ENCODE measurements at places on chromosomes 7 and 10.

DNA sequence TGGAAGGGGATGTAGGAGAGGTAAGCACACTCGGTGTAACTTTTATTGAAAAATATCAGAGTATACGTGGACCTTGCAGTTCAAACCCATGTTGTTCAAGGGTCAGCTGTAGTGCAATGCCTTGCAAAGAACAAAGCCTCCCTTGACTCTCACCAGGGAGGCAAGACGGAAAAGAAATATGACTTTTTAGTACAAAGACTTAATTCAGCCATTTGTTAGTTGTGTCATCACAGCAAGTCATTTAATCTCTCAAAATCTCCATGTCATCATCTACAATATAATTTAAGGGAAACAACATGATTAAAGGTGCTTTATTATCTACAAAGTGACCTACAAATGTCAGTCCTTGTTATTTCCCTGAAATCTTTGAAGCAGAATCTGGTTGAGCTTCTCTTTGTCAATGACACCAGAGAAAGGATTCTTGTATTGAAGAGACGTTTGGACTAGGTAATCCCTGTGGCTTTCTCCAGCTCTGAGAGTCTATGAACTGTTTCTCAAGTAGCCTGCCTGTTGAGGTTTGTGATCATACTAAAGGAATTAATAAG is 502.8 kb downstream of the REEP3 start:
- DNase-seq = no peak

DNA sequence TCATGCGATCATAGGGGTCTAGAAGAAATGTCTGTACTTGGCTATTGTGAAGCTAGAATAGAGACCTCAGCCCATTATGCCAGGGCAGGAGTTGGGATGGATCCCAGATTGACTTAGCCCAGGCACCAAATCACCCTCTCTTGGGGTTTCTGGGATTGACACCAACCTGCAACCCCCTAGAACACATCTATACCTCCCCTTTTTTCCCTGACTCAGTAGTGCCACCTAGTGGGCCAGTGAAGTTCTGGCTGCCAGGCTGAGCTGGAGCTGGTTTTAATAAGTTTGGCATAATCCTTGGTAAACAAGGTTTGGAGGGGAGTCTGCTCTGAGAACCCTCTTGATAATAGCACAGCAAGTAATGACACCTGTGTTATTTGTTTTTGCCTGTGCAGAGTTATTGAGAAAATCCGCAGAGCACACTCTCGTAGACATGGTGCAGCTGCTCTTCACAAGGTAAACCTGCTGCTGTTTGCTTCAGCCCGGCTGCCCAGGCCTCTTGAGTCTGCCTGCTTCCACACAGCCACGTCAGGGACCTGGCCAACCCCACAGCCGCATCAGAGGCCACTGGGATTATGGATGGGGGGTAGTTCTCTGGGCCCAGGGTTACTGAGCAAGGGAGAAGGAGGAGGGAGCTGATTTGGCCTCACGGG is 43.3 kb upstream of the NFKB2 start:
- DNase-seq = peak; percentile 78

DNA sequence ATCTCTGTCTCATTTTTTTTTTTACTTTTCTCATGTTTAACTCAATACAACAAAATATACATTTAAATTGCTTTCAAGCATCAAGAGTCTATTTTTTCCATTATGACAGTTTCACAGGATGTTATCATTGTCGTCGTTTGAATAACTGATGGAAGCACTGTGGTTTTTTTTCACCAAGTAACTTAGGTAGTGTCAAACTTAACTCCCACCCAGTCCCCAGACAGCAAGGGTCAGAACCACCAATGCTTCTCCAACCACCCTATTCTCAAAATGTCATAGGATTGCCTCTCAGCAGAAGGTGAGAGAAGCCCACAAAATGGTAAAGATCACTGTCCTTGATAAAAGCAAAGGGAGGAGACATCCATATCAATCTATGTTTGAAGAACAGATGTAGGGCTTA is 339.4 kb downstream of the SFMBT2 start:
- no peak for DNase-seq

DNA sequence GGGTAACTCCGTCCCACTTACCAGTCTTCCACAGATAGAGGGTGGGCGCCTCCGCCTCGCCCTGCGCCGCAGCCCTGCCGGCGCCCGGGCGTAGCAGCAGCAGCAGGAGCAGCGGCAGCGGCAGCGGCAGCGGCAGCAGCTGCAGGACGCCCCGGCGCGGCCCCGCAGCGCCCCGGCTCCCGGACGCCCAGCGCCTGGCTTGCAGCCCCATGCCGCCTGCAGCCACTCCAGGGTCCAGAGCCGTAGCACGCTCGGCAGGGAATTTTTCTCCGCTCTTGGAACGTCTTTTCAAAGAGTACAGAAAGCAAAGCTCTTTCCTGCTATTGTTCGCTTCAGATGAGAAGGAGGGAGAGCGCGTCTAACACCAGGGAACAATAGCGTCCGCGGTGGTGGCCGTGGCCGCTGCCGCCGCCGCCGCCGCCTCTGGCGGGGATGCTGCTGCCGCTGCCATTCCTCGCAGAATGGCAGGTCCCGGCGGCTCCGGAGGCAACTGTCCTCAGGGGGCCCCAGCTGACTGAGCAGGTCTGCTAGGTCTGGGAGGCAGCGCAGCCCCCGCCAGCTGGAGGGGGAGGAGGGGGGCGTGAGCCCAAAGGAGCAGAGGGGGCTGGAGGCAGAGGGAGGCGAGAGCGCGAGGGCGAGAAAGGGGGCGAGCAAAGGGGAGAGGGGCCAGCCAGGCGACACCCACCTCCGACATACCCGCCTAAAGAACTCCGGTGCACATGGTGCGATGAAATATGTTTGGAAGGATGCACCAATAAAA is at the start of gene THSD7A:
TSS of gene THSD7A (minus strand) at position 463 of the 760 bp plus-strand sequence. CDS start at position 211, 252 bp downstream.
- peak; percentile 83 for DNase-seq

DNA sequence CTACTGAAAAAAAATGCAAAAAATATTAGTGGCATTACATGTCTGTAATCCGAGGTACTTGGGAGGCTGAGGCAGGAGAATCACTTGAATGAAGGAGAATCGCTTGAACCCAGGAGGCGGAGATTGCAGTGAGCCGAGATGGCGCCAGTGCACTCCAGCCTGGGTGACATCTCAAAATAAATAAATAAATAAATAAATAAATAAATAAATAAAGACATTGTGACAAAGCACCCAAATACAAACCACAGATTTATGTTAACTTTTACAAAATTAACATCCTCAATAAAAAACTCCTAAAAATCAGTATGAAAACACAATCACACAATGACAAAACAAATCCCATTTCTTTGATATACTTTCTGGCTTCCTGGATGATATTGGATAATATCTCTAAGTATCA is 808.3 kb downstream of the REEP3 start:
- DNase-seq = no peak

- no peak for DNase-seq
Measured at GRCh38 chr10:80964179-80964578, 426.5 kb downstream of the SH2D4B start.

DNA sequence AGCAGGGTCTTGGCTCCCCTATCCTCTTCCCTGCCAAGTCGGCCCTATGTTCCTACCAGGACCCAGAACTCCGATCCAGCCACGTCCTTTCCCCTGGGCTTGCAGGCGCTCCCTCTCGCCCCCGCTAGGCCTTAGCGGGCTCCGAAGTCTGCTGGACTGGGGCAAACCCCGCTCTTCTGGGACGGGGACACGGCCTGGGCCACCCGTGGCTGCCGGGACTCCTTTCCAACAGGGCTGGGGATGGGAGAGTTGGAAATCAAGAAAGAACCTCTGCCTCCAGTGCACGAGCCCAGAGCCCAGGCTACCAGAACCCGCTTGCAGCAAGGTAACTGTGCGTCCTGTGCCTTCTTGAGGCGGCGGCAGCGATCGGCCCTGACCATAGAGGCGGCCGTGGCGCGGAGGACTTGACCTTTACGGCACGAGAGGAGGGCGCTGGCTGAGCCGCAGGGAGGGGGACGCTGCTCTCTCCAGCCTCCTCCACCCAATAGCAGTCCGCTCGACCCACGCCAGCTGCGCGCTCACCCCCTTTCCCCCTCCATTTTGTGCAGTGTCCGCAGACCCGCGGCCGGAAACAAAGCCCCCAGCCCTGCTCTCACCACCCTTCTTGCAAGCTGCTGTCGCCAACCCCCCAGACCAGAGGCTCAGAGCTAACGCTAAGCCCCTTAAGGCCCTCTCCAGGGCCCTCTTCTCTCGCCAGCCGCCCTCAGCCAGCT is 7.0 kb upstream of the HOXA11 start:
- DNase-seq = no peak

GRCh38 chr10:59258890-59259289 is 82.4 kb downstream of the PHYHIPL start:
- peak; percentile 44 for DNase-seq

- DNase-seq = no peak
Measured at GRCh38 chr10:7665767-7666166, 999 bp downstream of the ITIH5 start.

- no peak for DNase-seq
Measured at GRCh38 chr7:39357648-39358047, 208.6 kb upstream of the YAE1 start.

DNA sequence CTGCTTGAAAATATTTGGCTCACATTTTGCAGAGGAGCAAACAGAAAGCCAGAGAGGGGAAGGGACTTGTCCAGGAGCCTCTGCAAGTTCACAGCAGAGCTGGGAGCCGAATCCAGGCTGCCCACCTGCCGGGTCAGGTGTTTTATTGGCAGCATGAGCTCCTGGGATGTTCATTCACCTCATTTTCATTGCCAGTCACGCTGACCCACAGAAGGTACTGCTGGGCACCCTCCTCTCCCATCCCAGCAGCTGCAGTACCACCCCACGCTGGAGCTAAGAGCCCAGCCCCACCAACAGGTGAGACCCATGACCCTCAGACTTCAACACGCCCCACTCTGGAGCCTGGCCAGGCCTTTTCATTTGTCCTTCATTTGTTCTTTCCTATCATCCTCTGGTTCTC is 102.7 kb downstream of the GRID1 start:
- DNase-seq = no peak

DNA sequence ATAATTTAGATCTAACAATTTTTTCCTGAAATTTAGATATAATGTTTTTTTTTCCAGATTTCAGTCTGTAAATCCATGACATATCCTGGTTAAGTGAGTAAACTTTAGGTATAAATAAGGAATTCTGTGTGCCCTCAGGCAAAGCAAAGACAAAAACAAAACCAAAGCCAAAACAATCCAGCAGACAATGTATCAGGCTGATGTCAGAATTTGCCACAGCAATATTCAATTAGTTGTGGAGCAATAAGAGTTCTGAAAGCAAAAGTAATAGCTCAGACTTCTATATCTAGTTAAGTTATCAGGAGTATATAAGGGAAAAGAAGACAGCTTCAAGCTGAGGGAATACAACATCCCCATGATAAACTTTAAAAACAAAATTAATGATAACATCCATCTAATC is 82.0 kb downstream of the MKX start:
- DNase-seq = no peak

DNA sequence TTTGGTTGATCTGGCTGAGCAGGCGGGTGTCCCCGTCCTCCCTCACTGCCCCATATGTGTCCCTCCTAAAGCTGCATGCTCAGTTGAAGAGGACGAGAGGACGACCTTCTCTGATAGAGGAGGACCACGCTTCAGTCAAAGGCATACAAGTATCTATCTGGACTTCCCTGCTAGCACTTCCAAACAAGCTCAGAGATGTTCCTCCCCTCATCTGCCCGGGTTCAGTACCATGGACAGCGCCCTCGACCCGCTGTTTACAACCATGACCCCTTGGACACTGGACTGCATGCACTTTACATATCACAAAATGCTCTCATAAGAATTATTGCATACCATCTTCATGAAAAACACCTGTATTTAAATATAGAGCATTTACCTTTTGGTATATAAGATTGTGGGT is 26.9 kb upstream of the TRIM56 start:
- no peak for DNase-seq

- DNase-seq = no peak
Measured at GRCh38 chr10:77420947-77421523, 216.6 kb downstream of the KCNMA1 start.

GRCh38 chr10:132385389-132385667 is 11.7 kb upstream of the PWWP2B start:
- DNase-seq = no peak

GRCh38 chr7:94452239-94452638 is 57.4 kb upstream of the CASD1 start:
- peak; percentile 69 for DNase-seq

DNA sequence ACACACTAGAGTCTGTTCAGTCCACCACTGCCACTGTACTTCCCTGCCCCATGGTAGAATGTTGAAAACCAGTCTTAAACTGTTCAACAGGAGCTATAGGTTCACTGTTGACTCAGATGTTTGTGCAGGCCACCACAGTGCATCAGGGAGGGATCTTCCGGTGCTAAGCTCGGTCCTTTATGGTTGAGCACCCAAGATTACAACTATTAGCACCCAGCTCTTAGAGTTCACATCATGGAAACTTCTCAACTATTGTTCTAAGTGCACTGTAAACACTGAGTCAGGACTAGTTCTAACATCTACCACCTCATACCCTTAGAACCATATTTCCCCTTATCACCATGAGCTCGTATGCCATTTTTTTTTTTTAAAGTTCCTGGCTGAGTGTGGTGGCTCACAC is 97.1 kb upstream of the MXI1 start:
- DNase-seq = no peak

DNA sequence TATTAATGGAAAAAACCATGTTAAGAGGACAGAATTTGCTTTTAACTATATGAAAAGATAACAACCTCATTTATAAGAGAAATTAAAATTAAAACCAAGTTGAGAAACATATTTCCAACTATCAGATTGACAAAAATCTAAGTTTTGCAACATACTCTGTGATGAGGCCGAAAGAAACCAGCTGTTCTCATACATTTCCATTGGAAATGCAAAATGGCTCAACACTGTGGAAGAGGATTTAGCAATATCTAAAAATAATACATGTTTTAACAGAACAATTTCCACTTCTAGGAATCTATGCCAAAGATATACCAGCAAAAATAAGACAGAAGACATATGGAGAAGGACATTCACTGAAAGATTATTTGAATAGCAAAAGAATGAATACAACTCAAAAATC is 268.8 kb downstream of the DYNC1I1 start:
- no peak for DNase-seq

DNA sequence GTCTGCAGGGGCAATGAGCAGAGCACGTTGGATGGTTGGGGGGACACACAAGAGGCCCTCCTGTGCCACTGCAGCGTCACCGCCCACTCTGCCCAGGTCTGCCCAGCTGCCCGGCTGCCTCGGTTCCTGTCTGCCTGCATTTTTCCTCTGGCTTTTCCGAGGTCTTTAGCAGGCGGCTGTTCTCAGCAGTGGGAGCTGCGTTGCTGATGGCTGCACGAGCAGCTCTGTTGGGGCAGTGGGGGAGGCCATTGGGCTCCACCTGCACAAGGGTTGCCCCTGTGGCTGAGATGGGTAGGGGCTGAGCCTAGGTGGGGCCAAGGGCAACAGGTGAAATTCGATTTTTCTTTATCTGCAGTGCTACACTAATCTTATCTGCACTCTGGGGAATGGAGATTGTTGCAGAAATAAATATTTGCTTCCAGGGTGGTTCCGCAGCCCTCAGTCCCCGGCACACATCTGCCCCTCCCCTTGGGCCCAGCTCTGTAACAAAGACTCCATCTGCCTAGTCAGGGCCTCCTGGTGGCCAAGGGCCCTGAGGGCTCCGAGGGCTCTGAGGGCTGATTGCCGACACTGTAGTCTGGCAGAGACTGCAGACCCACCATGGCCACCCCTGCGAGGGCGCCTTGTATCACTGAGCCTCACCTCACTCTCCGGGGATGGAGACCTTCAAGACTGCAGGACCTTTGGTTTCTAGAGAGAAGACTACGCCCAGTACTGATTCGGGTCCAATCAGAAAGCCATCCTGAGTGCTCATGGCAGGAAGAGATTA is 141.7 kb upstream of the SHH start:
- DNase-seq = no peak

Measured in SHP77 treated with DMSO at 0.1 percent for 48 hours (cell line).